ENCODE measurements at places on chromosomes 3 and 15.

- DNase-seq = peak; percentile 14
Observed at GRCh38 chr3:134486577-134487041, 752 bp downstream of the CEP63 start.

DNA sequence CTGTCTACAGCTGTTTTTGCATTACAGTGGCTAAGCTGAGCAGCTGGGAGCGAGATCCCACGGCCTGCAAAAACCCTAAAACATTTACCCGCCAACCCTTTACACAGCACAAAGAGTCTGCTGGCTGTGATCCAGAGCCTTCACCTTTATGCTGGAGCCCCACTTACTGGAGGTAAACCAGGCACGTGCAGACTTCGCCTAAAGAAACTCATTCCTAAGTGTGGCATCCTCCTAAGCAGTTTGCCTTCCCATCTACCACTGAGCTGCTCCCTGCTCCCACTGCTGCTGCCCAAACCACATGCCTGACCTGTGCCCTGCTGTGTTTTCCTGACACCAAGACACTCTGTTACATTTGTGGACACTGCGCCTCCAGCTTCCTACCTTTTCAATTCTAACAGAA lies 53.0 kb downstream of the CHSY1 start:
- DNase-seq = no peak

DNA sequence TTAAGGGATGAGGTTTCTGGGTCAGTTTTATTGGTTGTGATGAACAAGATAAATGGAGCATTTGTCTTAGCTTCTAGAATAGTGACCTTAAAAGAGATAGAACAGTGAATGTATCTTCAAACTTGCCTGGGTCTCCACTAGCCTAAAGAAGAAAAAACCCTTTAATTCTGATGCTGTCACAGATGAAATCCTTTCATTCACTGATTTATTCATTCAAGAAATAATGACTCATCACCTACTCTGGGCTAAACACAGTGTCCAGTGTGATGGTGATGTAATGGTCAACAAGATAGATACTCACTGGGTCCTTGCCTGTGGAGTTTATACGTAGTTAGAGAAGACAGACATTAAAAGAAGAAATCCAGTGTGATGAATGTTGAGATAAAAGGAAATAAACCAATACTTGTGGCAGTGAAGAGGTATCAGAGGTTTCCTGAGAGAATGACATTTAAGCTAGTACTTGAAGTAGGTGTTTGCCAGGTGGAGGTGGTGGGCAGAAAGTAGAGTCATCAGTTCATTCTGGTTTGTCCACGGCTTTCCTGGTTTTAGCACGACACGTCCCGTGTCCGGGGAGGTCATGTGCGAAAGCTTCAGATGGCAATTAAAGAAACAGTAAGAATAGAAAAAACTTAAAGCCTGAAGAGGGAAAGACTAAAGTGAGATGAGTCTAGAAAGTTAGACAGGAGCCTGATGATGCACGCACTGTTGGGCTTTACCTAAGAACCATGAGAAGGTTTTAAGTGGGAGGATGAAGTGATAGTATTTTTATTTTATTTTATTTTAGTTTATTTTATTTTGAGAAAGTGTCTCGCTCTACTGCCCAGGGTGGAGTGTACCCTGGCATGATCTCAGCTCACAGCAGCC lies 18.5 kb downstream of the PAK2 start:
- no peak for DNase-seq

- no peak for DNase-seq
Observed at GRCh38 chr3:181896605-181897004, 184.9 kb downstream of the SOX2 start.

GRCh38 chr3:105584003-105584790 lies 217.5 kb downstream of the ALCAM start:
- no peak for DNase-seq

DNA sequence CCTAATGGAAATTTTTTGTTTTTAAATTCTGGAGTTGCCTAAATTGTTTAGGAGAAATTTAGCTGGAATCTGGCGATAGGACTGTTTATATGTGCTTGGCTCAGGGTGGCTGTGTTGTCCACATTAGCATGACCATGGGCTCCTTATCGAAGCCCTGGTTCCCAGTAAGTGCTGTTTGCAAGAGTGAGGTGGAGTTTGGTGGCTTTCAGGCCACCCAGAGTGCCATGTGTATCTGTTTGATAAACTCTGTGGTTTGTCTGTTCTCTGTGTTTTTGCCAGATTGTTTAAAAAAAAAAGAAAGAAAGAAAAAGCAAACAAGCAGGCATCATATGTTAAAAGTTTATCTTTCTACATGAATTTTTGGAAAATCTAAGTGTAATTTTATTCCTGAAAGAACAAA lies 51.5 kb downstream of the PLCL2 start:
- no peak for DNase-seq

DNA sequence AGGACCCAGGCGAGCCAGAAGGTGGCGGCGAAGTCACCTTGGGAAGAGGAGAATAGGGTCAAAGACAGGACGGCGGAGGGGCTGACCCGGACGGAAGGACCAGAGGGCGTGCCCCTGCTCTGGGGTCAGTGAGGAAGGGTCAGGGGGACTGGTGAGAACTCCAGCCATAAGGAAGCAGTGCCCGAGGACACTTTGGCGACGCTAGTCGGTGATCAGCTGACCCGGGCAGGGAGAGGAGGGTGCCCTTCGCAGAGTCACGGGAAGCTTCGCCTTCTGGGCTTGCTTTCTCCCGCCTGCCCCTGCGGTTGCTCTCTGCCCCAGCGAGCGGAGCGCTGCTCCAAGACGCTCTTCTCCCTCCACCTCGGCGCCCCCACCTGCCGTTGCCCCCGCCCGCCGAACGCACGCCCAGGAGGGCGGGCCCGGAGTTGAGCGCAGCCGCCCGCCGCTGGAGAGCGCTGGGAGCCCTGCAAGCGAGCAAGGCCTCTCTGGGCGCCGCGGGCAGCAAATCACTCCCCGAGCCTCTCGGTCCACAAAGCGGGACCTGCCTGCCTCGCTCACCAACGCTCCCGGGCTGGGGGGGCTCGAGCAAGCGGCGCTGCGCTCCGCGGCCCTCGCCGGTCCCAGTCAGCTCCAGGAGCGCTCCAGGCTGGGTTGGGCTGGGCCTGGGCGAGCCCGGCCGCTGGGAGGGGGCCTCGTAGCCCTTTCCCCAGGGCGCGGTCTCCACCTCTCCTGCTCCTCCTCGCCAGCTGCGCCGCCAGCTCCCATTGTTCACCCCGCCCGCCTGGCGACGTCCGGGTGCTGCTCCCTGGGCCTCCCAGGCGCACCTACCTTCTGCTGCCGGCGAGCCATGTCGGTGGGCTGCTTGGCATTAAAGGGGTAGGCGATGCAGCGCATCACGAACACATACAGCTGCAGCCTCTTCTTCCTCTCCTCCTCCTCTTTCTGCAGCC lies 1.2 kb downstream of the CADPS start:
- no peak for DNase-seq
